Hepatocyte (in vitro differentiated cells): ENCODE measurements at places on chromosomes 16 and 17. TPM values are rescaled to one million over a fixed set of nuclear protein-coding genes. Genes with fewer than 3 reads are reported as not detected.
A peak's percentile ranks its signal among the peaks of the same experiment; 100 is the strongest.

The TBC1D28 gene
- polyA plus RNA-seq: not detected in 2 replicates

DNA sequence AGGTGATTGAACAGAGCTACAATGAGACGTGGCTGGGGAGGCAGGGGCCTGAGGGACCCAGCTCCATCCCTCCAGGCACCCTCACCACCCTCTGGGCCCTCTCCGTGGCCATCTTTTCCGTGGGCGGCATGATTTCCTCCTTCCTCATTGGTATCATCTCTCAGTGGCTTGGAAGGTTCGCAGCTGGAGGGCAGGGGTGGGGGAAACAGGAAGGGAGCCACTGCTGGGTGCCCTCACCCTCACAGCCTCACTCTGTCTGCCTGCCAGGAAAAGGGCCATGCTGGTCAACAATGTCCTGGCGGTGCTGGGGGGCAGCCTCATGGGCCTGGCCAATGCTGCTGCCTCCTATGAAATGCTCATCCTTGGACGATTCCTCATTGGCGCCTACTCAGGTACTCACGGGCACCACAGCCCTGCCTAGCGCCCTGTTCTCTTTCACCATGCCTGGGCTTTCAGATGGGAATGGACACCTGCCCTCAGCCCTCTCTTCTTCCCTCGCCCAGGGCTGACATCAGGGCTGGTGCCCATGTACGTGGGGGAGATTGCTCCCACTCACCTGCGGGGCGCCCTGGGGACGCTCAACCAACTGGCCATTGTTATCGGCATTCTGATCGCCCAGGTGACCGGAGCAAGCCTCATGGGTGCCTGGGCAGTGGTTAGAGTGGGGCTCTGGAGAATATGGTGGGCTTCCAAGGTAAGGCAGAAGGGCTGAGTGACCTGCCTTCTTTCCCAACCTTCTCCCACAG is 2.1 kb downstream of the SLC2A4 start:
- DNase-seq: no peak

The CTRL gene
- 12.5 and 13.4 TPM in 2 replicates for polyA plus RNA-seq

The PABPN1L gene
- polyA plus RNA-seq: not detected in 2 replicates

The MYH13 gene
- polyA plus RNA-seq: not detected in 2 replicates

GRCh38 chr17:72765368-72766153 is 326.9 kb downstream of the SLC39A11 start:
- no peak for DNase-seq

GRCh38 chr17:1467898-1468492 is 12.0 kb upstream of the CRK start:
- DNase-seq: peak; percentile 64
